ENCODE measurements at places on chromosomes 12 and 14.

GRCh38 chr12:26250801-26251200 is 55.4 kb downstream of the SSPN start:
- no peak for DNase-seq

GRCh38 chr14:64891173-64891838 is 11.6 kb upstream of the SPTB start:
- no peak for DNase-seq

GRCh38 chr12:113261847-113262470 is 40.7 kb downstream of the TPCN1 start:
- DNase-seq: peak; percentile 54

DNA sequence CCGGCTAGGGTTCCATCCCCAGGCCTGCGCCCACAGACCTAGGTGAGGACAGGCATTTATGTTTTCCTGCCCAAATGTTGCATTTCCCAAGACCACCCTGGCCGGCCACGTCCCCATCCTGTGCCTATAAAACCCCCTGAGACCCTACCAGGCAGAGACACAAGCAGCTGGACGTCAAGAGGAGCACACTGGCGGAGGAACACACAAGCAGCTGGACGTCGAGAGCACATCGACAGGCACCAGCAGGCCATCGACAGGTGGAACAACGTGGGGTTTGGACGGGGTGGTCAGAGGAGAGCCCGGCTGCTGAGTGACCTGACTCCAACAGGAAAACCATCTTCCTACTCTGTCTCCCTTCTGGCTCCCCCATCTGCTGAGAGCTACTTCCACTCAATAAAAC is 19.6 kb upstream of the LDHB start:
- DNase-seq: no peak

DNA sequence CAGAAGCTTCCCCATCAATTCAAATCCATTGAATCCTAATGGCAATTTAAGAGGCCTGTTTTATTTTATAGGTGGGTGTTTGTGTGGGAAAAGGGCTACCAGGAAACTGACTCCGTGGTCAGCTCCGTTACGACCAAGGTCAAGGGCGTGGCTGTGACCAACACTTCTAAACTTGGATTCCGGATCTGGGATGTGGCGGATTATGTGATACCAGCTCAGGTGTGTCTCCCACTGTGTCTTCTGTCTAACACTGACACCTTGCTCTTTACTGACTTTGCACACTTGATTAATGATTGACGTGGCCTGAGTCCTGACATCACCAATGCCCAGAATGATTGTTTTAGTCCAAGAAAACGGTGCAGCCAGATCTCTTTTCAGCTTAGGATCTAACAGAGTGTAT is 7.1 kb downstream of the P2RX4 start:
- DNase-seq: no peak

GRCh38 chr12:10307630-10308029 is at the start of gene KLRD1:
Gene KLRD1 (plus strand): TSS chr12:10307870. CDS start chr12:10308078, 208 bp downstream.
- no peak for DNase-seq

GRCh38 chr14:22979748-22980392 is 2.5 kb downstream of the AJUBA start:
- DNase-seq: no peak

DNA sequence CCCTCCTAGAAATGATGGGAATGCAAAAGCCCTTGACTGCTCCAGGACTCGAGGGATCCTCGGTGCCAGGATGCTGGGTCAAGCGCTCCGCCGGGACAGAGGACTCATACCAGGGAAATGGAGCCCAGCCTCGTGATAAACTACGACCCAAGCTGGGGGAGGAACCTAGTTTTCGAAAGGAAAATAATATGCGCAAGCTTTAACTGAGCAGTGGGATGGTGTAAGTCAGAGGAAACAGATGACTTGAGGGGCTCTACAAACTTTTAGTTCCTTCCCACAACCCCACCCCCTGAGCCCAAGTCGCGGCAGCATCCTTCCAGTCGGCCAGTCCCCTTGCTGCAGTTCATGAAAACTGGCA is 654 bp upstream of the SUPT16H start:
- no peak for DNase-seq

GRCh38 chr12:109994401-109995175 is 1.6 kb downstream of the GIT2 start:
- peak; percentile 37 for DNase-seq

- no peak for DNase-seq
These were observed 19.1 kb upstream of the SLC17A8 start for GRCh38 chr12:100337727-100338126.

GRCh38 chr14:32508281-32508680 is 179.2 kb downstream of the AKAP6 start:
- DNase-seq: no peak

GRCh38 chr14:87767567-87767901 is 225.4 kb downstream of the GALC start:
- no peak for DNase-seq

DNA sequence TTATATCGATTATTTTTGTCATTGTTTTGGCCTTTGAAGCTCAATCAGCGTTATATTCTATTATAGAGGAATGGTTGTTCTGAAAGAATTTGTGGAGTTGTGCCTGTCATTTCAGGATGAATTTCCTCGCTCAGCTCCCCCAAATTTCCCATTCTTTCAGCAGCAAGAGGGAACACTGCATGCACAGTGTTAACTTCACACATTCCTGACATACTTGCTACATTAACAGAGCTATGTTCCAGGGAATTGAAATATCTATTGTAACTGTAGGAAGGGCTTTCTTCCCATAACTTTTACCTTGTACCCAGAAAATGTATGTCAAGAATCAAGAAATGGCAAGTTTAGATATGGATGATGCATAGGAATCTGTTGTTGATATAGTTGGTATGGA is 379.0 kb downstream of the LRIG3 start:
- DNase-seq: no peak

DNA sequence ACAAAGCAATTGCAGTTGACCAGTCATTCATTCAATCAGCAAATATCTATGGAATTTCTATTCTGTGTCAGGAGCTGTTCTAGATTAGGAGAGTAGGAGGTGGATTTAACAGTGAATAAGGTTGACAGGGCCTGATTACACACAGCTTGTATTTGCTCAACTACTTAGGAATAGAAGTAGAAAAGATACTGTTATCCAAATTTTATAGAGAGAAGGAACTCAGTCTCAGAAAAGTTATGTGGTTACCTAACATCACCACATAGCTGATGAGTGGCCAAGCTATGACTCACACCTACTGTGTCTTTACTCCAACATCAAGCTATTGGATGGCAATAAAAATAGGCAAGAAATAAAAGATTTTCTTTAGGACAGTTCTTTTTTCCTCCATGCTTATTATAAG is 374.8 kb downstream of the RMST start:
- DNase-seq: no peak

GRCh38 chr14:104224131-104224505 is 85.7 kb downstream of the KIF26A start:
- no peak for DNase-seq

GRCh38 chr14:37992499-37992898 is 215.2 kb upstream of the SSTR1 start:
- DNase-seq: no peak

DNA sequence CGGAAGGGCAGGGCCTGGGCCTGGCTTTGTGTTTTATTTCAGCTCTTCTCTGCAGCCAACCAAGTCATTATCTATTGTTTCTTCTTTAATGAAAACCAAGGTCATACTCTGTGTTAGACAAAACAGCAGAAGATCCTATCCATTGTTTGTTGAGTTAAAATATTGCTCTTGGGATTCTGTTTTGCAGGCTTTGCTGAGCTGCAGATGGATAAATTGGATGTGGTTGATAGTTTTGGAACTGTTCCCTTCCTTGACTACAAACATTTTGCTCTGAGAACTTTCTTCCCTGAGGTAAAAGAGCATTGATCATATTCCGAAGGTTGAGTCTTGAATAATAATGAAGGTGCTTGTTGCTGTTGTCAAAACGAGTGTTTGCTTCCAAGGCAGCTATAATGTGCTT is 106.6 kb downstream of the PLXNC1 start:
- no peak for DNase-seq

DNA sequence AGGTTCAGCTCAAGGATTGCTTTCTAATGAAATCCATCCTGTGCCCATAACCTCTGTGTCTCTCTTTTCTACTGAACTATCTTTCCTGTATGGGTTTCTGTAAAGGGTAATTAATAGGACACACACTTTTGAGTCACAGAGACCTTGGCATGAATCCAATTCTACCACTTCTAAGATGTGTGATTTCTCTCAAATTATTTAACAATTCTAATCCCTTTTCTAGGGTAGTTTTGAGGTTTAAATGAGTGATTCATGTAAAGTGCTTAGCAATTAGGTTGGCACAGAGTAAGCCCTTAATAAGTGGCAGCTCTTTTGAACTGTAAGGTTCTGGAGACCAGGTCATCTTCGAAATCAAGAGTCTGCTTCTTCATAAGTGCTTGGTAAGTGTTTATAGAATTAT is 202.7 kb downstream of the RASSF9 start:
- DNase-seq: no peak

GRCh38 chr14:43258396-43258795 is 1248.7 kb downstream of the FSCB start:
- DNase-seq: no peak

DNA sequence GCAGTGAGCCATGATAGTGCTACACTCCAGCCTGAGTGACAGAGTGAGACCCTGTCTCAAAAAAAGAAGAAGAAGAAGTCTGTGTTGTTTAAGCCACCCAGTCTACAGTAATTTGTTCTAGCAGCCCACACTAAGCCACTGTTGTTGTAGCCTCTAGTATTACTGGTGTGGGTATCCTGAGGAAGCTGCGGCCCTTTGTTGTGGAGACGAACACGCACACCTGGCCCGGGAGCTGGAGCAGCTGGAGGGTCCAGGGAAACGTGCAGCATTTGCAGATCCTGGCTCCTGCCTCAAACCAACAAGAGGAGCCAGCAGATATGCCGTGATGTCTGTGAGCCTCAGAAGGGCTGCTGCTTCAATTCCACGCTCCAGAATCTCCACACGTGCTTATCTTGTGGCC is 65.3 kb downstream of the MAP1LC3B2 start:
- DNase-seq: no peak

GRCh38 chr12:92098594-92099380 is 46.9 kb downstream of the BTG1 start:
- DNase-seq: no peak

DNA sequence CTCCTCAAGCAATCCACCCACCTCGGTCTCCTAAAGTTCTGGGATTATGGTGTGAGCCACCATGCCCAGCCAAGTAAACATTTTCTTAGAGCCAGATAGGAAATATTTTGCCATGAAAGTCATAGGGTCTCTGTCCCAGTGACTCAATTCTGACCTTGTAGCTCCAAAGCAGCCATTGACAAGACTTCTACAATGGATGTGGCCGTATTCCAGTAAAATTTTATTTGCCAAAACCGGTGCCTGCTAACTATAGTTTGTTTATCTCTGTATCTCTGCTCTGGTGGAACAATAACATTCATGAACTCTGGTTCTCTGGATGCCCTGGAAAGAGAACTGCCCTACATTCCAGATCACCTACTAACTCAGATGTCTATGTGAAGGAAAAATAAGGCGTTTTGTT is 54.6 kb upstream of the USP44 start:
- no peak for DNase-seq

DNA sequence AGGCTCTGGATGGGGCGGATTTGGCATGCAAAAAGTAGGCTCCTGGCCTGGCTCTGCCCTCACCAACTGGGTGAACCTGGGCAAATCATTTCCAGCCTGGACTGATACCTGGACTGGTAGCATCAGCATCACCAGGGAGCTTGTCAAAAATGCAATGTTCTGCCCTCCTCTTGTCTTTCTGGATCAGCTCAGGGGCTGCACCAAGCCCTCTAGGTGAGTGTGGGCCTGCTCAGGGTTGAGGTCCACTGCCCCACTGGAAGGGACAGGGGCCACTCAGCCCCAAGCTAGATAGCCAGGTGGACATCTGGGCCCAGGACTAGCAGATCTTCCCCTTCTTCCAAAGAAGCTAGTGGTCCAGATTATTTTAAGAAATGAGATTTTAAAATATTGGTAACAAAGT is 99.6 kb downstream of the RBM19 start:
- no peak for DNase-seq

GRCh38 chr12:102069707-102070106 is 7.9 kb upstream of the WASHC3 start:
- DNase-seq: no peak

- DNase-seq: no peak
These were observed 158.0 kb upstream of the AMIGO2 start for GRCh38 chr12:47237751-47238211.

GRCh38 chr12:13210236-13211190 is 14.0 kb downstream of the EMP1 start:
- no peak for DNase-seq

GRCh38 chr14:32847867-32848266 is 90.8 kb upstream of the NPAS3 start:
- DNase-seq: no peak

DNA sequence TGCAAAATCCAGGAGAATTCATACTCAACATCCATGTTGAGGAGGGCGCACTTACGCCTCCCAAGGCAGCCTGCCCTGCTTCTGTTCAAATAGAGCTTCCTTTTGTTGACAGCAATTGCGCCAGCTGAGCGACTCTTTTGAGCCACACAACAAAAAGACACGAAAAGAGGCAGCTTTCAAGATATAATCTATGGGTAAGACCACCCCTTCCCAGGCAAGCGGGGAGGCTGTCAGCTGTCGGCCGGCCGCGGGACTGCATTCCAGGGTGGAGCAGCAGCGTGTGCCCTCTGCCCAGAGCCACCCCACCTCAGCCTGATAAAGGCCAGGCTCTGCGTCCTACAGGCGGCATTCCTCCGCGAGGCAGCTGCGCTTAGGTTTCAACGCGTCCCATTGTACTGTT is 15.8 kb upstream of the STAB2 start:
- no peak for DNase-seq

DNA sequence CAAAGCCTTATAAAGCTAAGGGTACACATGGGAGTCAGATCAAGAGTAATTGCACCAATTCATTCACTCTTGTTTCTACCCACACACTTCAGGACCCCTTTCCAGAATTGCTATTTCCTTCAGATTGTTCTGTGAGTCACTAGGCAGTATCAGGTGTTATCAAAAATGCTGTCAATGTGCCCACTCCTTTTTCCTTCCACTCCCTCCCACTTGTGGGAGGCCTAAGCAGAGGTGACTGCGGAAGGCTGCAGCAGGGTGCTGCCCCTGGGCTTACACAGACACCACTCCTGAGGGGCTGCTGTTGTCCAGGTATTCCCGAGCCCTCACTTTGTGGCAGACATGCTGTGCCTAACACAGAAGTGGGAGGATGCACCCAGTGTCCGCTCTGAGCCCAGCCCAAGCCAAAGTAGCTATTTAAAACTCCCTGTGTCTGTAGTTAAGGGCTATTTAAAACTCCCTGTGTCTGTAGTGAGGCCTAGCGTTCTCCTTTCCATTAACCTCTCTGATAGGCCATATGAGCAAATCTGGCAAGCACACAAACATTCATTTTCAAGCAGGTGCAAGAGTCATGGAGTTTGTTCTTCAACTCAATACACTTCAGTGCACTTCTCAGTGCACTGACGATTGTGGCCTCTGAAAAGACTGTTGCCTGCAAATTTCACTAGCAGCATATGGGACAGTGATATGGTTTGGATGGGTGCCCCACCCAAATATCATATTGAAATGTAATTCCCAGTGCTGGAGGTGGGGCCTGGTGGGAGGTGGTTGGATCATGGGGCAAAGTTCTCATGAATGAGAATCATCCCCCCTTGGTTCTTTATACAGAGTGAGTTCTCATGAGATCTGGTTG is 117.8 kb downstream of the PHLDA1 start:
- no peak for DNase-seq
